ENCODE measurements at places on chromosomes 11 and 22. TPM values are rescaled to one million over a fixed set of nuclear protein-coding genes. Genes with fewer than 3 reads are reported as not detected.

DNA sequence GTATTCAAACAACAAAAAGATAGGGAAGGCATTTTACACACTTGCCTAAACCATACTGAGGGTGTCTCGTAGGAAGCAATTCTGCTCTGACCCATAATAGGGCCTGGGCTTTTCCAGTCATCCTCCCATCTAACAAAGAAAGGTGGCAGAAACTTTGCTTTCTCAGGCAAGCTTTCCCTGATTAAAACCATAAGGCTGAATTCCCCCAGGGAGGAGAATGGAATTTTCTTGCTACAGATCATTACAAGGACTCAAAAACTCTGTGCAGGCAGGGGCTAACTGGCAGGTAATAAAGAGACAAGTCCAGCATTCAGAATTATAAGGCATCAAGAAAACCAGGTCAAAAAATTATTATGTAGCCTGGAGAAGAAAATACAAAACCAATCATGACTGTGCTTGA lies 90.4 kb downstream of the RBFOX2 start:
- no peak for DNase-seq

DNA sequence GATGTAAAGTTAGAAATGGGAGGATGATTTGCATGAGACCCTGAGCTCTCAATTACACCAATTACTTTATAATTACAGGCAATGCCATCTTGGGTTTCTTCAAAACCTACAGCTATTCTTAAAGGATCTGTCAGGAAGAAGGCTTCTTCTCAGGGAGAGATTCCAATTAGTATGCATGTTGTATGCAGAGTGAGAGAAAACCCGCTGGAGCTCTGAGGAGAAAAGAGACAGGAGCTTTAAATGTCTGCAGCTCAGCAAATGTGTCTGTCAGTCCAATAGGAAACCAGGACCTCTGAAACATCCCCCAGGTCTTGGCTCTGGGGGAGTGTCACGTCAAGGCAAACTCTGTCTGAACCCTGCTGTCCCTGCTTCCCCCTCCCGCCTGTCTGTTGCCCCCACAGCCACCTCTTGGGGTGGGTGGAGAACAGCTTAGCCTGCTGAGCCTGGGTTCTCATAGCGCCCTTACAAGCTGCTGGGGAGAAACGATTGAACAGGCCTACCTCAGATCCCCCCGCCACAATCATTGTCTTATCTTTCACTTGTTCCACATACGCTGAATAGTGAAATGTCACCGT lies 140.2 kb downstream of the SPATA19 start:
- DNase-seq, result no peak

- DNase-seq, result no peak
These were observed 354.4 kb downstream of the SOX6 start for GRCh38 chr11:16001899-16002426.

GRCh38 chr11:75667831-75668450 lies 897 bp downstream of the MAP6 start:
- DNase-seq, result peak; percentile 23

- DNase-seq, result no peak
These were observed 237.5 kb upstream of the CCDC90B start for GRCh38 chr11:83523676-83524075.

- no peak for DNase-seq
These were observed 18.2 kb downstream of the DAGLA start for GRCh38 chr11:61698173-61698948.

DNA sequence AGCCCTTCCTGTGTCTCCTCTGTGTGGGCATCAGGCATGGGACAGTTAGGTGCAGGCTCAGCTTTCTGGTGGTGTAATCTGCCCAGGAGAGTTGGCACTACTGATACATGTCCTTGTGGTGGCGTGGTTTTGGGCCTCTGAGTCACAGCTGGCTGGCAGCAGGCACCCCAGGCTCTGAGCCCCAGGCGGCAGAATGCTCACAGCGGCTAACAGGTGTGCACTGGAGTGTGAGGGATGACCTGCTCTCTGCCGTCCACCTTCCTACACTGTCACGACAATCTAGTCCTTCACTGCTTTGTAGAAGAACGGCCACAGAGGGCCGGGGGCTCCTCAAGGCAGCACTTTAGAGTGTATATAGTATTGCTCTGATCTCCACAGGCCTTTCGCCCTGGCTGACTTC lies 100.3 kb upstream of the PITPNB start:
- DNase-seq, result no peak

Gene TUB
- total RNA-seq, result 0.67 TPM

Gene DLAT
- total RNA-seq, result 34.2 TPM

Gene PAMR1
- total RNA-seq, result not detected

Gene OR5A1
- total RNA-seq, result not detected
